ENCODE measurements at places on chromosomes 3 and 15. TPM values are rescaled to one million over a fixed set of nuclear protein-coding genes. Genes with fewer than 3 reads are reported as not detected.

SH3GL3 gene
- 10.0 TPM for total RNA-seq

DCLK3 gene
- 0.10 TPM for total RNA-seq

FBXL2 gene
- total RNA-seq: 21.6 TPM

FRMD5 gene
- total RNA-seq: 3.8 TPM

BNIP2 gene
- 48.9 TPM for total RNA-seq

DNAH12 gene
- total RNA-seq: 0.29 TPM

DNA sequence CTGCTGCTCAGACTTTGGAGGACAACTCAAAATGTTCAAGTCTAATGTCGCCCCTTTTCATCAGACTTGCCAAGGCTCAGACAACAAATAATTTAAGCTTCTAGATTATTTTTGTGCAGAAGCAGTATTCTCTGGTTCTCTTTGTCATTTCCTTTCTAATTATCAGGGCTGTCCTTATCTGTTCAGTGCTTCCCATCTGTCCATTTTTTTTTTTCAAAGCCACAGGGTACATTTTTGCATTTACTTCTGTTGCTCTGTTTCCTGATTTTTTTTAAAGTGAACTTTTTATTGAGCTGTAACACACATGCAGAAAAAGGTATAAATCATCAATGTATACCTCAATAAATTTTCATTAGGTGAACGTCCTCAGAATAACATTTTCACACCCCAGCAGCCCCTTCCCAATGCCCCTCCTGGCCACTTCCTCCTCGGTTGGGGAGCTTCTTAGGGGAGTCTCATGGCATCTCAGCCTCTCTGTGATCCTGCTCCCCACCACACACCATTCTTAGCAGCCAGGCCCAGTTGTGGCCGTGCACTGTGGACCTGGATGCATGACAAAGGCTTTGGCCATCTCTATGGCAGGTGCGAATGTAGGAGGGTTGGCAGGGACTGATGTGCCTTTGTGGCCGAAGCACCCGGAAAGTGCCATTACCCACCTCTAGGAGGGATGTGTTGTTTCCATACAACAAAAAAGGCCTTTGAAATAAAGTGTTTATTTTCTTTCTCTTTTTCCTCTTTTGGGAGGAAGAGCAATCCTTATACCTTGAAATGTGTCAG, 303.5 kb upstream of the LRRFIP2 start:
- DNase-seq: no peak

DNA sequence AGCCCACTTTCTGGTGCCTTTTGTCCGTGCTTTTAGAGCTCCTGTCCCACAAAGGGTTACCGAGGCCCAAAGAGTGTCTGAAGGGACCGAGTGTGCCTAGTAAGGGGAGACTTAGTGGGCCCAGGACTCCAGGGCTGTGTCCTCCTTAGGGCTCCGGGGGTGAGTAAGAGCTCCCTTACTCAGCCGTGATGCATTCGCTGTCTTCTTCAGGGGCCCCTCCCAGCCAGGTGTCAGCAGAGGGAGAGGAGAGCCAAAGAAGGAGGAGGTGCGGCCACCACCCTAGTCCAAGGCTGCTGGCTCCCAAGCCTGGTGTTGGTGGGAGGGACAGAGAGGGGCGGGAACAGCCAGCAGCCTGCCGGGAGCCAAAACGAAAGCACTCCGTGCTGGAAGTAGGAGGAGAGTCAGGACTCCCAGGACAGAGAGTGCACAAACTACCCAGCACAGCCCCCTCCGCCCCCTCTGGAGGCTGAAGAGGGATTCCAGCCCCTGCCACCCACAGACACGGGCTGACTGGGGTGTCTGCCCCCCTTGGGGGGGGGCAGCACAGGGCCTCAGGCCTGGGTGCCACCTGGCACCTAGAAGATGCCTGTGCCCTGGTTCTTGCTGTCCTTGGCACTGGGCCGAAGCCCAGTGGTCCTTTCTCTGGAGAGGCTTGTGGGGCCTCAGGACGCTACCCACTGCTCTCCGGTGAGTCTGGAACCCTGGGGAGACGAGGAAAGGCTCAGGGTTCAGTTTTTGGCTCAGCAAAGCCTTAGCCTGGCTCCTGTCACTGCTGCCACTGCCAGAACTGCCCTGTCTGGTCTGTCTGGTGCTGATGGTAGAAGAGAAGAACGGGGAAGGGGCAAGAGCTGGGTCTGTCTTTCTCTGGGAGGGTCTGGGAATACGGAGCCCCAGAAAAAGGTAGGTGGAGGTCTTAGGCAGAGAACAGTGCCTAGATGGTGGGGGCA, at the start of gene IL17RC:
IL17RC (plus strand) TSS at position 365 of the 947 bp plus-strand sequence; CDS start at position 583, 218 bp downstream.
- no peak for DNase-seq

GRCh38 chr15:42020713-42021273, at the start of gene PLA2G4E:
Gene PLA2G4E, minus strand, starts transcription at chr15:42021042. Its CDS starts 12 bp downstream, at chr15:42021030.
- DNase-seq: no peak

- no peak for DNase-seq
These were observed 927.7 kb downstream of the ROBO2 start for GRCh38 chr3:77967621-77968020.

- DNase-seq: no peak
These were observed 61.2 kb upstream of the PROK2 start for GRCh38 chr3:71846185-71846584.

DNA sequence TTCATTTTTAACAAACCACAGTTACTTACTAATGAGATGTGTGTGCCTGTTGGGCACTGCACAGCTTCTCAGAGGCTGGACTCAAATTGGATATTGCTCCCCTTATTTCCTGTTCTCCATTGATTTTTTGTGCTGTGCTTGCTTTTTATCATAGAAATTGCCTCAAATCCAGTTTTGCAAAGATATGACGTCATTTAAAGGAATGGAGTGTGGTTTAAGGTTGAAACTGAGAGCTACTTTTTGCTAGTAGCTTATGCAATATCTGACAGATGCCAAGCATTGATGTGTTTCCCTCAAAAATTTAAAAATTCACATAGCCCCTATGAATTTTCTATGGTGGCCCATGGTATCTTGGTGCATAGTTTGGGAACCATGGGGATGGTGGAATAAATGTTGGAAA, 67.7 kb upstream of the ROPN1 start:
- DNase-seq: no peak

DNA sequence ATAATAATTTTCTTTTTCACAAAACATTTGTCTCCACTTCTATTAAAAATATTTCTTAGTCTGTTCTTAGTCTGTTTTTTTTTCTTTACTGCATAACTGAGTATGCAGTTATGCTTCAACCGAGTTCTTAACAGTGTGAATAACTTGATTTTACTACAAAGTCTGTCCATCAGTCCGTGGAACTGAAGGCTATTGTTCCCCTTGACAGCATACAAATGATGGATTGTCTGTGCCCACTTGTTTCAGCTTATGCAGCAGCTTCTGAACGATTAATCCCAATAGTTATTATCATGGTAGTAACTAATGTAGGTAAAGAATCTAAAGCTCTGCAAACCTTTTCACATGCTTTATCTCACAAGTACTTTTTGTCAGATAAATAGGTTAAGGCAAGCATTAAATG, 150.7 kb downstream of the SSR3 start:
- DNase-seq: no peak

DNA sequence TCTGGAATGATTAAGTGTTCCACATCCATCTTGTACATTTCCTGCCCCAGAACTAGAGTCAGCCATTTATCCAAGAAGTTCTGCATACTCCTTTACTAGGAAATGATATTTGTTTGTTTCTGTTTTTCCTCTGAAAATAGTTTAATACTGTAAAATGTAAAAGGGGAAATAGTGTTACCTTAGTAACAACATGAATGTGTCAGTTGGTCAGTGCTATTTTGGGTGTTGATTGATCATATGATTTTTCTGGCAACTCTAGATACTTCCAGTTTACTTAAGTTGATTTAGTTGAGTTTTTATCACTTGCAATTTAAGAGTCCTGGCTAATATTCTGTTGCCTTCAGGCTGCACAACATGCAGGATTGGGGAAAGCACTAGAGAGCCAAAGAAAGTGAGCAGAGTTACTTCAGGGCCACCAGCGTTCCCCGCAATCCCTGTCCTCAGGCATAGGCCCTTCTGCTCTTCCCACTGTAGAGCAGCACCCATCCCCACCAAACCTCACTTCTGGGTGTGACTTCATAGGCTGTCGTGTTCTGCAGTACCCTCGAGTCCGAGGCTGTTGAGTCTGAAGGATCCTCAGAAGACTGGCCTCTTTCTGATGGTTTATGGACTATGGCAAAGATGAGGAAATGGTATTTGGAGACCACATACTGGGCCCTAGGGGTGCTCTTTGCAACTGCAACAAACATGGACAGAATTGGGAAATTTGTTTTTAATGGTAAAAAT, 69.0 kb downstream of the CHD2 start:
- DNase-seq: no peak

GRCh38 chr3:149736175-149736952, 15.9 kb downstream of the COMMD2 start:
- no peak for DNase-seq

DNA sequence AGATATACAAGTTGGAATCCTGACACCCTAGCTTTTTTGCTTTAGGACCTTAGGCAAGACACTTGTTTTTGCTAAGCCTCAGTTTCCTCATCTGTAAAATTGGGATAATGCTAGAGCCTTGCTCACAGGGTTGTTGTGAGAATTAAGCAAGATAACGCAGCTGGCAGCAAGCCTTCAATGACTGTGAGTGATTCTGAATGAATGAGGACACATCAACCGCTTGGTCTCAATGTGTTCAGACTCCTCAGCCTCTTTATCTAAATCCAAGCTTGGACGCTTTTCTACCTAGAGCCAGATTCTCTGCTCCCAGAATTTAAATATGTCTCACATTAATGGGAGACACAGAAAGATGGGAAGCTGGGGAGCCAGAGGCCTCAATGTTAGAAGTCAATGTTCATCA, 11.8 kb upstream of the TLE3 start:
- DNase-seq: no peak

- DNase-seq: no peak
These were observed 3.6 kb downstream of the WHAMM start for GRCh38 chr15:82812994-82813393.

DNA sequence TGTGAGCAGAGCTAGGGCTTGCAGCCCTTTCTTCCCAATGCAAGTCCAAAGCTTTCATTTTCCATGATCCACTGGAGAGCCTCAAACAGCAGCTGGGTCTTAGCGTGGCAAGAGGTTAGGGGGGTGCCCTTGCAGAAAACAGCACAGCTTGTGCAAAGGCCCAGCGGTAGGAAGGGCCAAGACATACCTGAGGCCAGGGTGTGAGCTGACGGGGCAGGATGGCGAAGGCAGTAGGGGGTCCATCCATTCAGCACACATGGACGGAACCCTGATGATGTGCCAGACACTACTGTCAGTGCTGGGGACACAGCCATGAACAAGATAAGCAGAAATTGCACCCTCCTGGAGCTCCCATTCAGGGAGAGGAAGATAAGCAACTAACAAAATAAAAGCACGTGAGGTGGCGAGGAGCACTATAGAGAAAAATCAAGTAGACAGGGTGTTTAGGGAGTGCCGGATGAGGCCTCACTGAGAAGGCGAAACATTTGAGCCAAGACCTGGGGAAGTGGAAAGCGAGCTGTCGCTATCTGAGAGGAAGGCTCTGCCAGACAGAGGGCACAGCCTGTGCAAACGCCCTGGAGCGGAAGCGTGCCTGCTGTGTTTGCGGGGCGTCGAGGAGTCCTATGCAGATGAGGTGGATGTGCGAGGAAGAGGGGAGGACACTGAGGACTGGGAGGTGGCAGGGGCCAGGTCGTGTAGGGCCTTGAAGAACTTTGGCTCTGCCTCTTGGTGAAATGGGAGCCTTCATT, 43.4 kb downstream of the SLC6A1 start:
- DNase-seq: no peak

DNA sequence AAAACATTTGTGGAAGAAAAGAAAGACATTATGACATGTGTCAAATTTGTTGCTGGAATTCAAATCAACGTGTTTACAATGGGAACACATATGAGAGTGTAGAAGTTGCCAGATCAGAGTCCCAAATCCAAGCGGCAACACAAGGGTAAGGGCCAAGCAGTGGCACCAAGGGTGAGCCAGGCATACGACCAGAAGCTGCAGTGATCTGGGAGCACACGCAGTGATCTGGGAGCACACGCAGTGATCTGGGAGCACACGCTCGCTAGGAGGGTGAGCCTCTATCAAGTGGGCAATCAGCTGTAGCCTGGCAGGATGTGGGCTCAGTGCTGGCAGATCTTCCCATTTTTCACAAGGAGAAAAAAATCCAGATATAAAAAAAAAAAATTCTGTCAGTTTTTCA, 148.2 kb downstream of the TLE3 start:
- no peak for DNase-seq

DNA sequence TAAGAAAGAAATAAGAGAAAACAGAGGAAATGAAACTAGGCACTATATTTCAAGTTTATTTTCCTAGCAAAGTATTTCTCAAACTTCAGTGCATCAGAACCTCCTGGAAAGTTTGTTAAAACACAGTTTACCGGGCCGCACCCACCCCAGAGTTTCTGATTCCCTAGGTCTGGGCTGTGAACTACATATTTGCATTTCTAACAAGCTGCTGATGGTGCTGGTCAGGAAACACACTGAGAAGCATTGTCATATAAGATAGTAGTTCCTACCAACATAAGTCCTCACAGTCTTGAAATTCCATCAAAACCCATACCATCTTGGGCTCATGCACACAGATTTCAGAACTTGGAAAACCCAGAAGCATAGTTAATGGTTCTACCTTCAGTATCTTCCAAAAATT, 8.3 kb downstream of the SLC9A9 start:
- DNase-seq: no peak

DNA sequence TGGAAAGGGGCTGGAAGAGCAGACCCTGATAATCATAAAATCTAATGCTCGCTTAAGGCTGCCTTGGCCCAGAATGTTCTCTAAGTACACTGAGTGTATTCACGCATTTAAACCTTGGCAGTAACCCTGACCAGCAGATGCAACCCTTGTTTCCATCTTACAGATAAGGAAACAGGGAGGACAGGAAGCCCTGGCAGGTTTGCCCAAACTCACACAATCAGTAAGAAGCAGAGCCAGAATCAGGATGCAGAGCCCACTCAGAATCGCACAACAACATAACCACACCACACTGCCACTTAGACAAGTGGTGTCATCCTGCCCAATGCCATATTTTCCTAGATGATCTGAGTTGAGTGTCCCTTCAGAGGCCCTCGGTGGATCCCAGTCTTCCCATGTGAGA, 214.5 kb upstream of the HES1 start:
- DNase-seq: no peak

GRCh38 chr3:106534206-106534605, 665.4 kb upstream of the CBLB start:
- no peak for DNase-seq

GRCh38 chr3:187811585-187812250, 66.5 kb upstream of the BCL6 start:
- DNase-seq: no peak

GRCh38 chr15:59137566-59137965, 32.6 kb downstream of the CCNB2 start:
- DNase-seq: no peak

GRCh38 chr3:155631323-155632019, 113.4 kb downstream of the PLCH1 start:
- no peak for DNase-seq

GRCh38 chr3:136639069-136639468, 113.1 kb downstream of the STAG1 start:
- no peak for DNase-seq

- DNase-seq: no peak
These were observed 169.0 kb upstream of the SLC24A5 start for GRCh38 chr15:47951781-47952180.

DNA sequence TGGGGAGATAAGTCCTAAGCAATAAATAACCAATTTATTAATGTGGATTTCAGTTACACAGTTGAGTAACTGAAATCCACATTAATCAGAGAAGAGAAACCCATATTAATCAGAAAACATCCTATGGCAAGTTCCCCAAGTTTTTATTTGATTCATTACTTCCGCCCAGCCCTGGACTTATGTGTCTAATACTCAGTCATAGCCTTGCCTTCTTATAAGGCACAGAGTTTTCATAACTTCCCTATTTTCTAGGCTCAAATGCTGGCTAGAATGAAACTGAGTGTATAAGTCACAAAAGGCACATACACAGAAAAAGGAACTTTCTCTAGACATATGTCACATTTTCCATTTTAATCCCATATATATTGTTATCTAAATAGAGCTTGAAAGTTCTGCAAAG, 28.8 kb downstream of the CD47 start:
- DNase-seq: no peak
